ENCODE measurements at places on chromosomes 7 and 10.

GRCh38 chr7:92799446-92800211 is 36.7 kb downstream of the CDK6 start:
- no peak for DNase-seq

GRCh38 chr10:100779329-100779728 is 33.9 kb downstream of the PAX2 start:
- no peak for DNase-seq

- DNase-seq: peak; percentile 42
Observed at GRCh38 chr7:115679976-115680375, 350.6 kb downstream of the TFEC start.

DNA sequence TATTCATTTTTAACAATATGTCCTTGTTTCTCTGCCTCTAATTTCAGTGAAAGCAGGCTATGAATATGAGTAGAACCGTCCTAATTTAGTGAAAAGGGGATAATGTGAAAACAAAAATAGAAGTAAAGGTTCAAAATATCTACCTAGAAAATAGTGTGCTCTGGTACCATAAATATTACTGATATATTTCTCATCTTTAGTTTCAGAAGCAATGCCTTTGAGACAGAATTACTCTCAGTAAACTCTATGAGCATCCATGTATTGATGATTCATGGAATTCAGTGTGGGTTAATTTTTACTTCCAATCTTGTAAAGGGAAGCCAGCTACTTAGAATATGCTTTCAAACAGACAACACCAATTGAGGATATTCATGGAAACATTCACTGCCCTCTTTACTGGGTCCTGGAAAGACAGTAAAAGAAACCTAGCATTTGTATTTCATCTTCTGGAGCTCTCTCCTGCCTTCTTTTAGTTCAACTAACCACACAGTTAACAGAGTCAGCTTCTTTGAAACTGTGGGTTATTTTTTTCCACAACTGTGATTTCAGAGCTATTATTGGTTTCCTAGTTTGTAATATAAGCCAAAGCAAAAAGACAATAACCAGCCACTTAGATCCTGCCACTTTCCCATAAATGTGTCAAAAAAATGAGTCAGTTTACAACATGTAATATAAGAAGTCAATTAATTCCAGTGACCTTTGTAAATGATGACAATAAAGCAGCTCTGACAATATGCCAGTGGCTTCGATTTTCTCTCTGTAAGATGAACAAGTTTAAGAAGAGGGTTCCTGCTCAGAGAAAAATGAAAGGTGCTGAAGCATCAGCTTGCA is 1.7 kb downstream of the LRRN3 start:
- DNase-seq: no peak

GRCh38 chr7:108838198-108838597 is 268.5 kb downstream of the DNAJB9 start:
- DNase-seq: peak; percentile 9

- DNase-seq: no peak
Observed at GRCh38 chr7:131903315-131903714, 346.9 kb upstream of the PODXL start.

GRCh38 chr7:81081616-81082015 is 162.8 kb upstream of the SEMA3C start:
- peak; percentile 85 for DNase-seq

DNA sequence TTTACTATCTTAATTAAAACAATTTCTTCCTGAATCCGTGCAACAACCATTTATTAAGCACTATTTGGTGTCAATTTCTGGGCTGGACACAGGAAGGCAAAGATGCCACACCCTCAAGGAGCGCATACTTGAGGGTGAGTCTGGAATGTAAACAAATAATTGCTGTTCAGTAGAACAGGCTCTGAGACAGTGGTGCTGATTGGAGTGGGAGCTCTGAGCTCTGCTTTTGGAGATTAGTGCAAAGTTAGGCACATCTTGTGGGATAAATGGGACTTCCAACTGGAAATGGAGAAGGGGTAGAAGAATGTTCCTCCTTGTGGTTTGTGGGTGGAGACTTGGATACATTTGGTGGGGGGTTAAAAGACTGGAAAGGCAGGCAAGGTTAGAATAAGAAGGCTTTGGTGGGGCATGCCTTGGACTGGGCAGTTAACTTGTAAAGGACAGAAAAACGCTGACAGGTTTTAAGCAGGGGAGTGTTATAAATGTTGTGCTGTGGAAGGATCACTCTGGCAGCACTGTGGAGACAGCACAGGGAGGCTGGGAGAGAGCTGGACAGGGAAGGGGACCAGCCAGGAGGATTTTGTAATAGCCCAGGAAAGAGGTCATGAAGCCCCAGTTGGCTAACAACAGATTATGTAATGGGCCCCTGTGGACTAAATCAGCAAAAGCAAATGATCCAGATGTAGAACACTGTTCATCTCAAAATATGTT is 80.7 kb downstream of the ZNF365 start:
- peak; percentile 80 for DNase-seq

- peak; percentile 6 for DNase-seq
Observed at GRCh38 chr10:109187677-109188076, 735.6 kb downstream of the XPNPEP1 start.

- no peak for DNase-seq
Observed at GRCh38 chr7:114181280-114181679, 233.3 kb upstream of the FOXP2 start.

GRCh38 chr7:70135656-70136055 is 537.4 kb downstream of the AUTS2 start:
- no peak for DNase-seq

DNA sequence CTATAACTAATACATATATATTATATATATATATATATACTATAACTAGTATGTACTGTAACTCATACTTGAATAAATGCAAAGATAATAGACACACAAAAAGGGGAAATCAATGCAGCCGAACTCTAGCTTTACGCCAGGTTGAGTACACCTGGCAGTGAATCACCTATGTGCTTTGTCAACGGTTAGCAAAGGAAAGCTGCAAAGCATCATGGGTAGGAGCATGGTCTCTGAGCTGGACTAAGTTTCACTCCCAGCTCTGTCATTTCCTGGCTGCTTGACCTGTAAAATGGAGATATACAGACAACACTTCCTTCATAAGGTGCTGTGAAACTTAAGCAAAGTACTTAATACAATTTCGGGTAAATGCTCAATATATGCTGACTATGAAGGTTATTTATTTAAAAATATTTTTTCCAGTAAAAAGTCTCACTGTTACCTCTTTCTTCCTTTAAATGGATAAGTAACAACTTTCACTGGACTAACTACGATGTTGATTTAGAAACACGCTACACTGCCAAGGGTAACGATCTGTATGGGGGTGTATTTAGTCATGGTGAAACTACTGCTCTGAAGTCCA is 61.7 kb upstream of the ITGA8 start:
- no peak for DNase-seq

GRCh38 chr7:70583965-70584883 is 547.7 kb upstream of the GALNT17 start:
- DNase-seq: no peak

- DNase-seq: no peak
Observed at GRCh38 chr7:27121684-27122076, 8.9 kb downstream of the HOXA4 start.

- DNase-seq: no peak
Observed at GRCh38 chr7:55194522-55194921, 170.6 kb upstream of the LANCL2 start.

DNA sequence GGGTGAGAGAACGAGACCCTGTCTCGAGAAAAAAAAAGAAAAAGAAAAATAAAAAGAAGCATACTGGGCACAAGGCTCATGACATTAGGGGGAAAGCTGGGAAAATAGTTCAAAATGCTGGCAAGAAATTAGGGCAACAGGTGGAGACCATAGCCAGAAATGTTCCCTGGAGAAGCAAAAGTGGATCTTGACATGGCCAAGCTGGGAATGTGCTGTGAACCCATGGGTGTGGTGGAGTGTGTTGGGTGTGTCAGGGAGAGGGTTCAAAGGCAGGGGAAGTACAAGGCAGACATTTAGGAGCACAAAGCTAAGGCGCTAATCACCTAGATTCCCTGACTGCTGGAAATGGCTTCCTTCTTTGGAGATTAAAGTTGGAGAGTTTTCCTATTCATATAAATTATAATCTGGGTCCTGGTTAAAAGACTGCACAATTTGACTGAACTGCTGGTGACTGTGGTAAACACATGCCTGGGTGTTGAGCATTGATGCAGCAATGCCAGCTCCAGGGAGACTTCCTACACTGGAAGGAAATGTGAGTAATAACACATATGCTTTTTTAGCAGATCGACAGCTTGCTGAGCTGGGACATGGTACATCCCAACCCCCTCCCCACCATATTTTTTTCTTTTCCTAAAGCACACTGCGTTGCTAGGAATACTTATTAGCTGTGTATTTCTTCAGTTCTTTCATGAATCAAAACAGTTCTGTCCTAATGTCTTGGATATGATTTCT is 70.1 kb upstream of the ARHGAP21 start:
- DNase-seq: peak; percentile 48

DNA sequence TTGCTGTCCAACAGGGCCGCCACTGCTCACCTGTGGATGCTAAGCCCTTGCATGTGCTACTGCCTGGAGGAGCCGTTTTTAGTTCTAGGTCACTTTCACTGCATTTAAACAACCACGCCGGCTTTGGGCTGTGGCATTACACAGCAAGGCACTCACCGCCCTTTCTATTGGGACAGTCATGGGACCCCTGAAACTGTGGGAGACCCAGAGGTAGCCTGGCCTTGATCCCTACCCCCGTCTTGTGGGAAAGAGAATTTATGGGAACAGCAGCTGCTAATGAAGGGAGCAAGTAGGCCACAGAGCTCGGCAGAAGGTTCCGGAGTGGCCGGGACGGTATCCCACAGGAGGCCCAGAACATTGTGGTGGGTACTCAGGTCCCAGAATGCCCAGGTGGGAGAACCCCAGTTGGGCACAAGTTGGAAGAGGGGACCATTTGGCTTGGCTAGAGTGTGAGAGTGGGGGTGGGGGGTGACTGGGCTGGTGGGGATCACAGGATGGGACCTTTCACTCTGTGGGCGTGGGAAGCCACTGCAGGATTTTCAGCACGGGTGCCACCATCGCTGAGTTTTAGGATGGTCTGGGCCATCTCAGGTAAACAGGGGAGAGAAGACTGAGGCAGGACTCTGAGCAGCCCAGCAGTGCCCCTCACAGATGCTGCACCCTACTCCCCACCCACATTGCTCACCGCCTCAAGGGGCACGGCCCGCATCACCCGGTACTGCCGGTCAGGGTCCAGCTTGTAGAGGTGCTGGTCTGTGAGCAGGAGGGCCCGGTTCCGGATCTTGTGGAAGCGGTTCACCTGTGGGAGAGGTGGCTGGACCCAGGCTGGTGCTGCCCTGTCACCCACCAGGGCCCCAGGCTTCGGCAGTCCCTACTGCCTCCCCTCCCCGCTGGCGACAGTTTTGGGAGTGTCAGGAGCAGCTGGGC is 15.2 kb downstream of the MYO1G start:
- no peak for DNase-seq

GRCh38 chr7:155594961-155595366 is 48.6 kb upstream of the CNPY1 start:
- DNase-seq: no peak

DNA sequence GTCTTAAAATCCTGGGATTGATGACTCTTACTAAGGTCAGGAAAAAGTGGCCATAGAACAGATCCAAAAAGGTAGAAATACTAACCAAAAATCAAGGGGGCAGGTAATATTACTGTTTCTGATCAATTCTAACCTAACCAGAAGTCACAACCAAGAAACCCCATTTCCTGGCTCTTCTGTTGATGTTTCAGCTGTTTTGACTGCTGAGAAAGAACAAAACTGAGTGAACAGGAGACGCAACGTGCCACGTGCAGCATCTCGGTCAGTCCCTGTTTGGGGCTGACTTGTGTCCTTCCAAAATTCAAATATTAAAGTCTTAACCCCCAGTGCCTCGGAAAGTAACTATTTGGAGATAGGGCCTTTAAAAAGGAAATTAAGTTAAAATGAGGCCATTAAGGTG is 56.8 kb downstream of the JAZF1 start:
- DNase-seq: no peak

- no peak for DNase-seq
Observed at GRCh38 chr7:123271231-123271630, 71.5 kb upstream of the SLC13A1 start.

DNA sequence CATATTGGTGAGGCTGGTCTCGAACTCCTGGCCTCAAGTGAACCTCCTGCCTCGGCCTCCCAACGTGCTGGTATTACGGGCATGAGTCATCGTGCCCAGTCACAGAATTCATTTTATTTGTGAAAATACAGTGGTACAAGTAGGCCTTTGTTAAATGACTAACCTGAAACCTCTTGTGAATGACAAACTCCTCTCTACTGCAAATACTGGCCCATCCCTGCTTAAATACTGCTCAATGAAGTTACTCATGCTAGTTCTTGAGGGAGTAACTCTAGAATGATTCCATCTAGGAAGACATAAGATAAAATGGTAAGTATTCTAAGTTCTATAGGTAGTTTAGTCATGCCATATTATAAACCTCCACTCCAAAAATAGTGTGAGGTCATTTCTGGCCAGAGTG is 80.7 kb downstream of the UBE2H start:
- no peak for DNase-seq

DNA sequence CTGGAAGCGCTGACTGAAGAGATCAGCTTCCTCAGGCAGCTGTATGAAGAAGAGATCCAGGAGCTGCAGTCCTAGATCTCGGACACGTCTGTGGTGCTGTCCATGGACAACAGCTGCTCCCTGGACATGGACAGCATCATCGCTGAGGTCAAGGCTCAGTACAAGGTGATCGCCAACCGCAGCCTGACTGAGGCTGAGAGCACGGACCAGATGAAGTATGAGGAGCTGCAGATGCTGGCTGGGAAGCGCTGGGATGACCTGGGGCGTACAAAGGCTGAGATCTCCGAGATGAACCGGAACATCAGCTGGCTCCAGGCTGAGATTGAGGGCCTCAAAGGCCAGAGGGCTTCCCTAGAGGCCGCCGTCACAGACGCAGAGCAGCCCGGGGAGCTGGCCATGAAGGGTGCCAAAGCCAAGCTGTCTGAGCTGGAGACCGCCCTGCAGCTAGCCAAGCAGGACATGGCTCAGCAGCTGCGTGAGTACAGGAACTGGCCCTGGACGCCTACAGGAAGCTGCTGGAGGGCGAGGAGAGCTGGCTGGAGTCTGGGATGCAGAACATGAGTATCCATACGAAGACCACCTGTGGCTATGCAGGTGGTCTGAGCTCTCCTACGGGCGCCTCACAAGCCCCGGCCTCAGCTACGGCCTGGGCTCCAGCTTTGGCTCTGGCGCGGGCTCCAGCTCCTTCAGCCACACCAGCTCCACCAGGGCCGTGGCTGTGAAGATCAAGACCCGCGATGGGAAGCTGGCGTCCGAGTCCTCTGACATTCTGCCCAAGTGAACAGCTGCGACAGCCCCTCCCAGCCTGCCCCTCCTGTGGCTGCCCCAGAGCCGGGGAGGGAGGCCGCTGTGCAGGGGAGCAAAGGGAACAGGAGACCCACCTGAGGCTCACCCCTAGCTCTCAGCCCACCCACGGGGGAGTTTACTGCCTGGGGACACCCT is 24.9 kb upstream of the AMPH start:
- no peak for DNase-seq

DNA sequence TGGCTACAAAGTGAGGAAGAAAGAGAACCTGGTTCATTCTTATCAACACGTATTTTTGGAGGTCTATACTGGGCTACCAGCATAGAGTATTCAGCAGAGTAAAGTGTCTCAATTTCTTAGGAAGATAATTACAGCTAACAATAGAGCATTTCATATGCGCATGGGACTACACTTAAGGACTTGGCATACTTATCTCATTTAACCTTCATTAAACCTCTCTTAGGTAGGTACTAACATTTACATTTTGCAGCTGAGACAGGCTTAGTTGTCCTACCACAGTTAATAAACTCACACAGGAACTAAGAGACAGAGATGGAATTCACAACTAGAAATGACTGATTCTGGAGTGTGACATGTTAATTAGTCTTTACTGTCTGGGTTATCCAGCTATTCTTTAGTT is 66.6 kb downstream of the NRBF2 start:
- no peak for DNase-seq

GRCh38 chr10:77032188-77032570 is 605.4 kb downstream of the KCNMA1 start:
- no peak for DNase-seq

All from fibroblast of skin of abdomen (primary cell).